ENCODE measurements at places on chromosomes 7 and 10.

DNA sequence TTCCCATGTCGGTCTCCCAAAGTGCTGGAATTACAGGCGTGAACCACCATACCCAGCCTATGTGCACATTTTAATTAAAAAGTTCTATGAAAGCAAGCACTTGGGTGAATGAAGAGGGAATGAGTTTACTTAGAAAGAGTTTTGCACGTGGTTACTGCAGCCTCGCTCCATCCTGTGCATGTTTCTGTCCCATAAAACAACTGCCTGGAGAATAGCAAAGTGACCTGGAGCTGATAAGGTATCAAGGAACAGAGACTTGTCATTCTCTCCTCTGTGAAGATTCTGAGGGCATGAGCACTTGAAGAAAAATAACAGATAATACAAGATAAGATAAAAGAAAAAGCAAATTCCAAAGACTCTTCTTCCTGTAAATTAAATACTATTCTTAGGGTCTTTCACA, 112.2 kb upstream of the JCAD start:
- DNase-seq = no peak

GRCh38 chr7:12674861-12675260, 12.6 kb upstream of the ARL4A start:
- peak; percentile 61 for DNase-seq

GRCh38 chr7:127447326-127447945, 54.9 kb upstream of the ZNF800 start:
- DNase-seq = peak; percentile 84

GRCh38 chr10:24731942-24732341, 8.3 kb upstream of the ARHGAP21 start:
- DNase-seq = no peak

DNA sequence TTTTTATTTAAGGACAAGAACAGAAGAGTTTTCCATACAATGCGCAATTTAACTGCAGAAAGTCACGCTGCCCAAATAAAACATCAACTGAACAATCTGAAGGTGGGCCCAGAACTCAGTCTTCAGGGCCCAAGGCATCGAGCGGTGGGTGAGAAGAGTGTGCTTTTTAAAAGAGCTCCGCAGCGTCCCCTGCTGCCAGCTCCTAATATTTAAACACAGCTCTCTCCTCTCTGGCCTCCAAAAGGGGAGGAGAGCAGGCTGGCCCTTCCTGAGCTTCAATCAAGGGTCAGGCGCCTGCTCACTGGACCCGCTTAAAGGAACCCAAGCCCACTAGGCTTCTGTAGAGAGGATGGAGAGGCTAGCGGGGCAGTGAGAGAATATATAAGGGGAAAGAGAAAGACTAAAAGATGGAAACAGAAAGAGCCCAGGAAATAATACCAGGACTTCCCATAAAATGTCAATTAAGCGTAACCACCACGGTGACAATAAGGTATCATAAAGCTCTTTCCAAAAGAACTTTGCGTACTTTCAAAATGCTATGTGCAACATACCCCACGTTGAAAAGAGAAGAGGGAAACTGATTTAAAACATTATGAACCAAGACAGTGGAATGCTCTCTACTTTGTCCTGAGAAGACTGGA, 2.8 kb downstream of the FAM53B start:
- peak; percentile 78 for DNase-seq

GRCh38 chr10:11439523-11440053, 171.9 kb downstream of the USP6NL start:
- DNase-seq = no peak

- DNase-seq = no peak
Observed at GRCh38 chr7:116739307-116739706, 67.3 kb downstream of the MET start.

DNA sequence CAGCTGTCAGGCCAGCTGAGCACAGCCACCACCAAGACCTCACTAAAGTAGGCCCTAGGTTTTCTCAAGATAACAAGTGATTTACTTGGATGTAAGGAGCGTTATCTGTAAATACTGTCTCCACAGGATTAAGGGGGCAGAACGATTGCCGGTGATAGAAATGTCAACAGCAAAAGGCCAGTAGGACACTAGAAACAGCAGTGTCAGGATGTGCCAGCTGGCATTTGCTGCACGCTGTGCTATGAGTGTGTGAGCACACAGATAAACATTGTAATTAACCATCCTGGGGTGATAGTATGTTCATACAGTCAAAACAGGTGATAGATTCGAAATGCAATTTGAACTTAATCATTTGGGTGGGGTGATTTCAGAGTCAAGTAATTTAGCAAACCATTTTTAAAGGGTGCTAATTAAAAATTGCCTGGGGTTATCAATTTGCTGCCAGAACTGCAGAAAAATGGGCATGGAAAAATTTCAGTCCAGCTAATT, 36.3 kb upstream of the NOBOX start:
- no peak for DNase-seq

- DNase-seq = no peak
Observed at GRCh38 chr10:31972519-31973041, 43.9 kb upstream of the ARHGAP12 start.

DNA sequence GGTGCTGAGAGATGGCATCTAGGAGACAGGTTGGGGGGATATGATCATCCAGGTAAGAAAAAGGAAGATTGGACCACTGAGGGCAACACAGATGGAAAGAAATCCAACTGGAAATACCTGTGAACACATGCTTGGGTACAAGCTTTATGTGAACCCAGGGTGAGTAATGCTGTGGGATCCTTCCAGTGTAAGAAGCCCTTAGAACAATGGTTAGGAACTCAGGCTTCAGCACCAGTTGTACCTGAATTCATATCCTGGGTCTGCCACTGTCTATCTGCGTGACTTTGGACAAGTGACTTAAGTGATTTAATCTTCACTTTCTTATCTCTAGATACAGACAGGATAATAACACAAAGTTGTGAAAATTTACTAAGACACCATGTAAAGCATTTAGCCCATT, 131.0 kb downstream of the ST7 start:
- no peak for DNase-seq

- no peak for DNase-seq
Observed at GRCh38 chr7:108565987-108566386, 3.5 kb downstream of the THAP5 start.

GRCh38 chr7:71236230-71237105, 104.5 kb downstream of the GALNT17 start:
- no peak for DNase-seq

DNA sequence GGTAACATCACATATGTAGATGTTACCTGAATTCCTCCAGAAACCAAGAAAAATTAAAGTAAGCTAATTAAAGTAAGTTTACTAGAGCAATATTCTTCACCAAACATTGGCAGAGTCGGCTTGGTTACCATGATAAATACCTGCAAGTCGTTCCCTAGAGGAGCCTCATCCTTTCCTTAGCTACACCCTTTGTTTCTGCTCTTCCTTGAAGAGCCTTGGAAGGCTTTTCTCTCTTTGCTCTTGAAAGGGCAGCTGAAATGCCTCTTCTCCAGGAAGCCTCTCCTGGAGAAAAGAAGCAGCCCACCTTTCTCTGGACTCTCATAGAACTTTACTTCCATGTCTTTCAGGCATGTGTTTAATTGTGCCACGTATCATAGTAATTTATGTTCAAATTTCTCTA, 34.9 kb upstream of the CALD1 start:
- DNase-seq = no peak

- no peak for DNase-seq
Observed at GRCh38 chr7:129311429-129311828, 86.6 kb downstream of the AHCYL2 start.

- no peak for DNase-seq
Observed at GRCh38 chr7:135817583-135817982, 69.0 kb upstream of the FAM180A start.

- DNase-seq = peak; percentile 99
Observed at GRCh38 chr7:78702770-78703169, 750.7 kb downstream of the MAGI2 start.

DNA sequence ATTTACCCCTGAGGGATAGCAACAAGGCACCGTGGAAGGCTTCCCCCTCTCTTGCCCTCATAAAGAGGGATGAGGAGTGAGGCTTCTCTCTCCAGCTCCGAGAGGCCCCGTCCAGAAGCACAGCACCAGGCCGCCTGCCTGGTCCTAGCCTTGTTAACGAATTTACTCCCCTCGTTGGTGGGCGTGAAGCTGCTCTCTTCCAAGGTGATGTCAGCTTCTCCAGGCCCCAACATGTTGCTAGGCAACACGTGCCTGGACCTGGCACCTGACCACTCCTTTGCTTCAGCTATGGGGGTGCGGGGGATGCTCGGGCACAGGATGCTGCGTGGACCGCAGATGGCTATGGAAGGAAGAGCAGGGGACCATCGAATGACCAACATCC, 135.2 kb upstream of the MGMT start:
- DNase-seq = no peak

DNA sequence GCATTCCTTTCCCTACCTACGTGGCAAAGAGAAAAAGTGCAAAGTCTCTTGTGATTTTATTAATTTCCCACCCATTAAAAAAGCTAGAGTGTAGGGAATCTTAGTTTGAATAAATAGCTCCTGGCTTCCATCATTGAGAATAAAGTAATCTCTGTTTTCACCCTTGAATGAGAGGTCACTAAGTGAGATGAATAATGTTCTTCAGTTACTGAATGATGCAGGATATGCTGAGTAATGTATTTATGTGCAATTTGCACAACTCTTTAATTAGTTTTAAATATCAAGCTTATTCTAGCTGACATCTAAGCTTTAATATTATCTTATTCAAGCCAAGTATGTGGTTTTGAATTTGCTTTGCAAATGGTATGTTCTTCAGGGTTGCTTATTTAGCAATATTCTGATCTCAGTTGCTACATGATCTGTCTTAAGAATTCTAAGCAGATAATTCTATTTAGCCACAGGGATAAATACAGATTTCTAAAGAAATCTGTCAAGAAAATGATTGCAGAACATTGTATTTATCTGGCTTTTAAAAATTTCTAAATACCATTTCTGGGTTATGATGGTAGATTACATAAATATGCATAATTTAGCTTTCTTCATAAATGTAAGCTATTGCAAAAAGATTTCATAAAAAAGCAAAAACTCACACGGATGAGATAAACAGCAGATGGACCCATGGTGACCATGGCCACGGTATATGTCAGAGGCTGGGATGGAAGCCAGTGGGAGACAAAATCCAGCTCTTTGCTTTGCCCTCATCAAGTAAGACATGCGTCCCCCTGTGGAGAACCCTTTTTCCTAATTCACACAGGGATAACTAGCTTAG, 141.0 kb downstream of the MACC1 start:
- DNase-seq = no peak

DNA sequence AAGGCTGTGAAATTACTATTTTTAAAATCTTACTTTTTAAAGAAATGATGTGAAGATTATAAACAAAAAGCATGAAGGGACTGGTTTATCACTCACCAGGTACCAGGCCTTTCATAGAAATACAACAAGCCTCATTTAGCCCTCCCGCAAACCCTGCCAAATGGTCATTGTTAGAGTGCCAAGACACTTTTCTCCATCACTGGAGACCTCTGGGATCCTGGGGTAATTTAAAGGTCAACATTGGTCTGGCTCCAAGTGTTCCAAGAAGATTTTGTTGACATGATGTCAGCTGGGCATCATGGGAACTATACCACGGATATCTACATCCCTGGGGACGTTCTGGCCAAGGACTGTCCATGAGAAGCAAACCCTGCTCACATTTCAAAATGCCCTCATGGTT, 138.0 kb upstream of the FRMD4A start:
- DNase-seq = no peak

DNA sequence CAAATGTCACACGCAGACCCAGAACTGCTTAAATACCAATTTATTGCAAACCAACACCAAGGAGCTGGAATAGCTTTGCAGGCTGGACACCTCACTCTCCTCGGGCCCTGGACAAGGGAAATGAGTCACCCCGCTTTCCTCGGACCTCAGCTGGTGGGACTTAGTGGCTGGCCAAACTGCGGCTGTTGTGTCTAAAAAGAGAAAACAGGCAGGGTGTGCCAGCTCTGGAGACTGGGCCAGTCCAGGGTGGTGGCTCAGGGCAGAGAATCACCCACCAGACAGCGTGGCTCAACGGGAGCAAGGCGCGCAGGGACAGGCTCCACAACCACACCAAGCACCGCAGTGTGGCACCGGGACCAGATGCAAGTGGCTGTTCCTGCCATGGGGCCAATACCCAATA, 58.2 kb upstream of the CAMK2B start:
- DNase-seq = peak; percentile 71

GRCh38 chr10:126108693-126109092, 212.3 kb downstream of the FANK1 start:
- no peak for DNase-seq

DNA sequence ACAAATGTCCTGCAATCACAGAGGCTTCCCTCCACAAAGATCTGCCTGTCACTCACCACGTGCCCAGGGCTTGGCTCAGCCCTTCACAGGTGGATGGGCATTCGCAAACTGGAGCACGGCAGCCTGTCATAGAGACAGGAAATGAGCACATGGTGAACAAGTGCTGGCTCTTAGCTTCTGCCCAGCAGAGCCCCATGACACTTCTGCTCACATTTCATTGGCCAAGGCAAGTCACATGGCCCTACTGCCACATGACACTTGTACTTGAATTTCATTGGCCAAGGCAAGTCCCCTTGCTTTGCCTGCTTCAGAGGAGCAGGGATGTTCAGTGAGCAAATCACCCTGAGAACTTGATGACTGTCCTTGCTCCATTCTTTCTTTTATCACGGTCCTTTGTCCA, 110.8 kb upstream of the PPP2R2D start:
- DNase-seq = no peak

GRCh38 chr7:30445770-30446169, 32.8 kb downstream of the NOD1 start:
- no peak for DNase-seq

- DNase-seq = no peak
Observed at GRCh38 chr10:110615057-110615747, 28.9 kb upstream of the RBM20 start.

DNA sequence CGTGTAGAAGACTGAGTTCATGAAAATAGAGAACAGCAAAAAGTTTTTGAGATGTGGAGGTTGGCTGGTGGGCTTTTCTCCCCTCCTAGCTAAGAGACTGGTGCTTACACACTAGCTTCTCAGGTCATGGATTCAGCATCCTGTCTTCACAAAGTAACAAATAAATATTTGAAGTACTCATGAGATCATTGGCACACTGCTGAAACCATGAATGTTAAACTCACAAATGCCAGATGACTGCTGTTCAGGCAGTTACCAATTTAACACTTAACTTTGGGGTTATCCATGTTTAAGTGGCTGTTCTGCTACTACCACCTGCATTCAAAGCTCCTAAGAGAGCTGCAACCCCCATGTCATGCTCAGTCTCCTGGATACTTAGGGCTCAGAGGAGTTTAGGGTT, 119.0 kb upstream of the BET1 start:
- DNase-seq = no peak

DNA sequence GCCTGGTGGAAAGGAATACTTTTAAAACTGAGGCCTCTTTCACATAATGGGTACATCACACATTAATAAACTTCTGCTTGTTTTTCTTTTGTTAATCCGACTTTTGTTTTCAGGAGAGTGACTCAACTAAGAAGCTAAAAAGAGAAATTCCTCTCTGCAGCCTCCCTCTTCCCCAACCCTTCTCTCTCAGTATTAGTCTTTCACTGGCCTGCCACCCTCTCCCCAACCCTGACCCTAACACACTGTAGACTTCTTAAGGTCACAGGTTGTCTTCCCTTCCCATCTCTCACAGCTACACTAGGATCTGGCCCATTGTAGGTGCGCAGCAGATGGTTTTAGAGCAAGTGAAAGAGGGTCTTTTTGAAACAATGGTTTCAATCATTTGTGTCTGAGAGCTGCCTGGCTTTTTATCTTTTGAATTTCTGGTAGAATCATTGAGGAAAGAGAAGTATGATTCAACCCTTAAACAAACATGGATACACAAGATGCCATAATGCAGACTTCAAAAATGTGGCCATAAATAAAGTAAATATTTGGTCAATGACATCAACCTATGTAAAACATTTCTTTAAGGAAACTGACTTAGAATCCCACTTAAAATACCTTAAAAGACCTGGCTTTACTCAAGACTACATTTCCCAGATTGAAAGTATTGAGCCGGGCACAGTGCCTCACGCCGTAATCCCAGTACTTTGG, 17.9 kb upstream of the FFAR4 start:
- no peak for DNase-seq

All from ACHN (cell line).